NCI-H748 treated with DMSO at 0.1 percent for 48 hours (cell line): ENCODE measurements at places on chromosomes 7 and 10.

DNA sequence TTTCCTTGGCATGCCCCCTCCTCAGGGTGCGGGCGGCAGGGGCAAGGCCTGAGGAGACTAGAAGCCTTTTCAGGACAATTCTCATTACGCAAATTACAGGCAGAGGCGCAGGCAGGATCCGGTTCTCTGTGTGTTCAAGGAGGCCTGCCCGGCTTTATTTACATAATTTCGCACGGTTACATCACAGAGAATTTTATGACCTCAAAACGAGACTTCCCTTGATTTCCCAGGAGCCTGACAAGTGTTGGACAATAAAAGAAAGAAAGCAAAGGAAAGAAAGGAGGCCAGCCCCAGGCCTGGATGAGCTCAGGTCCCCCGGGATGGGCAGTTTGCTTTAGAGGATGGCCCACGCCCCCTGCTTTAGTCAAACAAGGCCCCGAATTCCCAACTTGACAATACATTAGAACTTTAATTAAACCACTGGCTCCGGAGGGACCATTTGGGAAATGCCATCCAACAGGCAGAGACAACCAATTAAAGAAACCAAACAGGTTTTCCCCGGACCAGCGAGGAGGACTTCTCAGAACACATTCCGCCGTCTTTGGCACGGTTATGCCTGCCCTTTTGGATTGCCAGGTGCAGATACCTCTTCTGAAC, 2.9 kb downstream of the MNX1 start:
- DNase-seq: no peak

DNA sequence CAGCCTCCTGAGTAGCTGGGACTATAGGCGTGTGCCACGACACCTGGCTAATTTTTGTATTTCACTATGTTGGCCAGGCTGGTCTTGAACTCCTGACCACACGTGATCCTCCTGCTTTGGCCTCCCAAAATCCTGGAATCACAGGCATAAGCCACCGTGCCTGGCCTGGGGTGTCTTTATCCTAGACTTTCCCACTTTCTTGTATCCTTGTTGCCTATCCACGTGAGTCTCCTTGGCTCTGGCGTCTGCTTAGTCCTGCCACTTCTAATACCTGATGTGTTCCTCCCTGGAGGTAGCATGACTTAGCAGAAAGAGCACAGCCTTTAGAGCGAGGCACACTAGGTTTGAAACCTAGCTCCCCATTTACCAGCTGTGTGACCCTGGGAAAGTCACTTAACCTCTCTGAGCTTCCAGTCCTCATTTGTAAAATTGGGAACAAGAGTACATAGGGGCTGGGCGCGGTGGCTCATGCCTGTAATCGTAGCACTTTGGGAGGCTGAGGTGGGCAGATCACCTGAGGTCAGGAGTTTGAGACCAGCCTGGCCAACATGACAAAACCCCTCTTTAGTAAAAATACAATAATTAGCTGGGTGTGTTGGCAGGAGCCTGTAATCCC, 344.6 kb downstream of the TYW1 start:
- no peak for DNase-seq

DNA sequence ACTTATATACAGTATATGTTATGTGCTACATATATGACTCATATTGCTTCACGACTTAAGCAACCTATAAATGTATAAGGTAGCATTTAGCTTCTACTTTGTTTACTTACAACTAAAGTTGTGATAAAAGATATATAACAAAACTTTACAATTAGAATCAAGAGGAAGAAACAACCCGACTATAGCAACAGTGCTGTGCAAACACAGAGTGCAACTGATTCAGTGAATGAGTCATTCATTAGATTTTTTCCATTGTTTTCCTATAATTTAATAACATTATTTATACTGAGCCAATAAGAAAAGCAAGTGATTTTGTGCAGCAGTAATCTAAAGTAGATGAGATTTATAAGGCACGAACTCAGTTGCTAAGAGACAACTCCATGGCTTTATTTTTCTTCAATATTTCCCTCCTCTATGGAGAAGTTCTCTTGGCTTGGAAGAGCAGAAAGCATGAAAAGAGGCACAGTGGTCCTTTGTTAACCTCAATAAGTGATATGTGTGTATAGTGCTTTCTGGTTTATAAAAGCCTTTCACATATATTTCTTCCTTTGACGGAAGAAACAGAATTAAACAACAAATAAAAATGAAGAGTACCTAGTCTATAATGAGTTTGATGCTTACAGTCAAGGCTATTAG, 19.8 kb downstream of the CEP41 start:
- DNase-seq: no peak

DNA sequence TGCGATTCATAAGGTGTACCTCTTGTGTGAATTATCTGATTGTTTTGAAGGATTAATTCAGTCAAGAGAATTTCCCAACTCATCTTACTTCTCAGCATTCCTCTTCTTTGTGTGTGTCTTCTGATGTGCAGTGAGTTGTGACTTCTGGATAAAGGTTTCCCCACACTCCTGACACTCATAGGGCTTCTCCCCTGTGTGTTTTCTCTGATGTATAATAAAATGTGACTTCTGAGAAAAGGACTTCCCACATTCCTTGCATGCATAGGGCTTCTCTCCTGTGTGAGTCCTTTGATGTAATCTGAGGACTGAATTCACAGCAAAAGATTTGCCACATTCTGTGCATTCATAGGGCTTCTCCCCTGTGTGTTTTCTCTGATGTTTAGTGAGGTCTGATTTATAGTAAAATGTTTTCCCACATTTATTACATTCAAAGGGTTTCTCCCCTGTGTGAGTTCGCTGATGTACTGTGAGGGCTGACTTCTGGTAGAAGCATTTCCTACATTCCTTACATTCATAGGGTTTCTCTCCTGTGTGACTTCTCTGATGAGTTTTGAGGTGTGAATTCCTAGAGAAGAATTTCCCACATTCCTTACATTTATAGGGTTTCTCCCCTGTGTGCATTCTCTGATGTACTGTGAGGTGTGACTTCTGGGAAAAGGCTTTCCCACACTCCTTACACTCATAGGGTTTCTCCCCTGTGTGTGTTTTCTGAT, 24.2 kb downstream of the ZNF25 start:
- DNase-seq: no peak

GRCh38 chr10:121593281-121594075, 4.8 kb downstream of the FGFR2 start:
- DNase-seq: no peak

GRCh38 chr10:8053446-8054243, 843 bp upstream of the GATA3 start:
- DNase-seq: no peak

- no peak for DNase-seq
Observed at GRCh38 chr7:145915679-145916078, 200.9 kb upstream of the CNTNAP2 start.

GRCh38 chr7:148037044-148037443, 553.5 kb upstream of the C7orf33 start:
- no peak for DNase-seq

GRCh38 chr10:117408436-117409384, 33.5 kb upstream of the PDZD8 start:
- DNase-seq: no peak

- DNase-seq: no peak
Observed at GRCh38 chr7:46485481-46486065, 564.5 kb upstream of the IGFBP3 start.

GRCh38 chr7:74401137-74401859, 52.4 kb upstream of the GTF2IRD1 start:
- peak; percentile 15 for DNase-seq

- no peak for DNase-seq
Observed at GRCh38 chr7:90594751-90595317, 1.3 kb upstream of the CDK14 start.

DNA sequence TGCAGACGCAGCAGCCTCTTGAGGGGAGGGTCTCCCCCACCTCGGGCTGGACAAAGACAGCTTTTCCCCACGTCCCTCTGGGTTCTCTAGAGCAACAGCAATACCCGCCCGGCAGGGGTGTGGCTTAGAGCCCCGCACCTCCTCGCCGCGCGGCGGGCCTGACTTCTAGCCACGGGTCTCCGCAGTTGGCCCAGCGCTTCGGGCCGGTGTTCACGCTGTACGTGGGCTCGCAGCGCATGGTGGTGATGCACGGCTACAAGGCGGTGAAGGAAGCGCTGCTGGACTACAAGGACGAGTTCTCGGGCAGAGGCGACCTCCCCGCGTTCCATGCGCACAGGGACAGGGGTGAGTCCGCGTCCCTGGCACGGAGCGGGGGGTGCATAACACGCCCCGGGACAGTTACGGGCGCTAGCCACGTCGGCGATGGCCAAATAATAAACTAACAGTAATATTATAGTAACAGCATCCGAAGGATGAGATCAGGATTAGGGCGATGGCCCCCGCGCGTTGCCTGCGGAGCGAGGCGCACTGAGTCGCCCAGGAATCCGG, 1.2 kb downstream of the CYP2E1 start:
- no peak for DNase-seq

DNA sequence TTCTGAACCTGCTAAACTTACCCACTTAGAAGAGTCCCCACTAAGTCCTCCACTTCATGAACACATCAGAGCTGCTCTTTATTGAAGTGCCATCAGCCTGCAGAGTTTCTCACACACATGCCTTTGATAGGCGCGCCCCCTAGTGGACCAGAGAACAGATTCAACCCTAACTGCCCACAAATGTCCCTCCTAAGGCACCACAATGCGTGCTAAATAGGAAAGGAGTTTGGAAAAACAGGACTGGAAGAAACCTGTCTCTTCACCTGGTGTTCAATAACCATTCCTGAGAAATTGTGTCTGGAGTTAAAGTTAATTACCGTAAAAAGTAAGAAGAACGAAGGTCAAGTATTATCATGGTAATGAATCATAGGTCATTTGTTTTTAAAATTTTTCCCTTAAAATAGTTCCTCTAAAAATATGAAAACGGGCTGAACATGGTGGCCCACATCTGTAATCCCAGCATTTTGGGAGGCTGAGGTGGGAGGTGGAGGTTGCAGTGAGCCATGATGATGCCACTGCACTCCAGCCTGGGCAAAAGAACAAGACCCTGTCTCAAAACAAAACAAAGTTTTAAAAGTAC, 249.7 kb downstream of the ELMO1 start:
- DNase-seq: peak; percentile 78

GRCh38 chr7:51701935-51702334, 385.3 kb upstream of the COBL start:
- no peak for DNase-seq

GRCh38 chr10:47081264-47081663, 170.0 kb downstream of the PTPN20 start:
- no peak for DNase-seq

- DNase-seq: peak; percentile 33
Observed at GRCh38 chr10:123583639-123584418, 82.3 kb upstream of the GPR26 start.

DNA sequence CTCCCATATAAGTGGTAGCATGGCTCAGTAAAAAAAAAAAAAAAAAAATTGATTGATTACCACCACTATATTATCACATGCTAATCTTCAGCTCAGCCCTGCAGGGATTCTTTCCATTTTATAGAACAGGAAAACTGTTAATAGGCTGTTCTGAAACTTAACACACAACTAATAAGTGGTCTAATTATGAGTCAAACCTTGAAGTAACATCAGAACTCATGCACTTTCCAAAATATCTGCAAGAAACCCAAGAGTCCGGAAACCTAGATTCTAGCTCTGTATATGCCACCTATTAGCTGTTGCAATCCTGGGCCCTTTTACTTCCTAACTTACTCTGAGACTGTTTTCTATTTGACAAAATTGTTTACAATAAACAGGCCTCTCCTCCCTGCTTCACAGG, 23.9 kb downstream of the SEM1 start:
- no peak for DNase-seq

- peak; percentile 3 for DNase-seq
Observed at GRCh38 chr7:16695621-16696237, 49.7 kb downstream of the BZW2 start.

DNA sequence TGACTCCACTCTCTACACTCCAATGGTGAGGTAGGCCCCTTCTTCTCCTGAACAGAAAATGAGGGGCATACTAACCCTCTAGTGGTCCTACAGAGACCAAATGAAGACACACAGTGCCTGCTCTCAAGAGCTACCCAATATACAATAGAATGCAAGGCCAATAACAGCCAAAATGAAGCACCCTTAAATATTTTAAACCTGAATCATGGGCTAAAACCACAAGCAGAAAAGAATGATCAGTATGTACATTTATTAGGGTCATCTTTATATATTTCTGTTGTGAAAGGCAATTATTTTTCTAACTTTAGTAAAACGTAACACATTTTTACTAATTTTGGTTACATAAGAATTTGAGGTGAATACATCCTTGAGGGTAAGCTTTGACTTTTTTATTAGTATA, 49.9 kb upstream of the COL1A2 start:
- no peak for DNase-seq

GRCh38 chr10:37476285-37476684, 350.9 kb downstream of the ANKRD30A start:
- DNase-seq: no peak

DNA sequence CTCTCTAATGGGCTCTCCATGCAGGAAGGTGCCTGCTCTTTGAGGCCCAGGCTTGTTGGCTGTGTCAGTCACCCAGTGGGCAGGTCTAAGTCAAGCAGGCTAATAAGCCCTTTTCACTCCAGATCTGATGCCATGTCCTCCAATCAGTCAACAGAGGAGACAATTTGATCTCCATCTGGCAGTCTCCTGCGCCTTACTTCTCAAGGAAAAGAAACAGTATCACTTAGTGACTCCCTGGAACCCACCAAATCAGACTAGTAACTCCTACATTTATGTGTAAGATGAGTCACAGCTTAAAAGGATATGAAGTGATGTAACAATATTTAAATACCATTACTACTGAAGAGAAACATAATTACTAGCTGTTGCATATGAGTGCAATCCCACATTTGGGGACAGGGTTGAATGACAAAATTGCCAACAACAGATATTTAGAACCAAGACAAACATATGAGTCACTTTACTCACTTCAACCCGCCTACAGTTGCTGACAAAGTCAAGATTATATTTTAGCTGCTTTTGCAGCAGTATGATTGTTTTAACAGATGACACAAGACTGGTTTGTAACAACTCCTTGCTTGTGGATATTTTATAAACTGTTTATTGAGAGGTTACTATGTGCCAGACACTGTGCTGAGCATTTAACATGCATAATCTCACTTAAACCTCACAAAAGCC, 72.1 kb downstream of the USP6NL start:
- DNase-seq: peak; percentile 4

DNA sequence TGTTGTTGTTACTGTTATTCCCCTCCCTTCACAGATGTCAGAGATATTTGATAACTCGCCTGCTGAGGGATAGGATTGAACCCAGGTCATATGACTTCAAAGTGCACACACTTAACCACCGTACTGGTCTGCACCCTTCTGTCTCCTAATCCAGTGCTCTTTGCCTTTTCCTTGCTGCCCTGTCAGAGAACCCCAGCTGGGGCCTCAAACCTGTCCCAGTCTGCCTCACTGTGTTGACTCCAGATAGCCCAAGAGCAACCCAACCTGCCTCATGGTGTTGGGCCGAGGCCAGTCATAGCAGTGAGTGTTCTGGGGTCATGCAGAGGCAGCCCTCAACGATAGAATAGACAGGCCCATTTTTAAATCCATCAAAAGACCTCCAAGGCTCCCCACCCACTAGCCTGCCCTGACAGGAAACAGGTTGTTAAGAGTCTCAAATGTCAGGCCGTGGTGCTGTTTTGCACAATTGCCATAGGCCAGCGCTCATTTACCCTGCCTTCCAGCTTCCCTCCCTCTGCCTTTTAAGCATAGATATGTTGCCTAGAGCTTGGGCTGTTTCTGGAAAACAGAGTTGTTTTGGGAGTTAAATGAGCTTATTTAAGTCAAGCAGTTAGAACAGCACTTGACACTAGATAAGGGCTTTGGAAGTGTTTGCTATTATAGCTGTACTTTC, 37.0 kb upstream of the PDCD4 start:
- no peak for DNase-seq
